ENCODE measurements at places on chromosomes 5 and 9.
A peak's percentile ranks its signal among the peaks of the same experiment; 100 is the strongest.

DNA sequence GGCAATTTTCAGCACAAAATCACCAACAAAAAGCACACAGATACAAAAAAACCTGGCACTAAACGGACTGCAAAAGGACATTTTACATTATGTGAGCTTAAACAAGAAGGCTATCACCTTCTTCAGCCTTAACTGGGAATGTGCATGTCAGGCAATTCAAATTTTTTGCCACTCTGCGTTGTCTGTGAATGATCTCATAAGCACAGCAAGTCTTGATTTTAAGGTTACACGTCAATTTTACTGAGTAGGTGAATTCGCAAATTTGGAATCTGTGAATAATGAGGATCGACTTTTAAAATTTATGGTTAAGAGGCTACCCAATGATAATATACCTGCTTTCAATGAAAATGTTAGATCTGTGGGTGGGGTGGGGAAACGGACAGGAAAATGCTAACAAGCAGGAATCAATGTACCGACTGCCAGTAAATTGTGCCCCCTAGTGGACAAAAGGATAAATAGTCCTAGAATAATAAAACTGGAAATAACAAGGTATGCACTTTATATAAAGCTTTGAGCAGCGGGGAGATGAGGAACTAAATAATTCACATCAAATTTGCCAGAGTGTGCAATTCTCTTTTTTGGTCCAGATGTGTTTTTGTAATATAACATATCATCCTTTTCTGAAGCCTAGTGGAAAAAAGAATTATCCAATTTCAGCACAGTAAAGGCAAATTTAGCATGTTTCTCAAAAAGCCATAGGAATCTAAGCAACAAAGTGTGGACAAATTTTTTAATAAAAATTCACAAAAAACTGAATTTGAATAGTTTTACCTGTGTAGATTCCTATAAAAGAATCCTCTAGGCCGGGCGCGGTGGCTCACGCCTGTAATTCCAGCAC is 20.5 kb downstream of the EQTN start:
- no peak for DNase-seq

- DNase-seq = no peak
Observed at GRCh38 chr9:12878351-12878978, 103.6 kb downstream of the LURAP1L start.

- no peak for DNase-seq
Observed at GRCh38 chr9:135575995-135576631, 14.6 kb downstream of the PAEP start.

DNA sequence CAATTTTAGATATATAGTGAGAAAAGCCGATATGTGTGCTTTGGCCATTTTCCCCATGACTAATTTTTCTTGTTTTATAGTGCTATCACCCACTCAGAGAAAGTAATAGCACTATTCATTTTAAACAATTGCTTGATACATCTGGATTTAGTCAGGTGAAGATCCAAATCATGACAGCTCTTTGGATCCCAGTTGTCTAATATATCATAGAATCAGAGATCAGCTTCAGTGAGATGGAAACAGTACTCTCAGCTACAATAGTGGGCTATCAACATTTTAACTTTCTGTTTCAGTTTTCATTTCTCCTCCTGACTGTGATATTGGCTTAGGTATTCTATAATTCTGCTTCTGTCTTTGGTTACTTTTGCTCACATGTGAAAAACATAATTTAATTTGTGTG is 38.7 kb downstream of the VCAN start:
- DNase-seq = no peak

DNA sequence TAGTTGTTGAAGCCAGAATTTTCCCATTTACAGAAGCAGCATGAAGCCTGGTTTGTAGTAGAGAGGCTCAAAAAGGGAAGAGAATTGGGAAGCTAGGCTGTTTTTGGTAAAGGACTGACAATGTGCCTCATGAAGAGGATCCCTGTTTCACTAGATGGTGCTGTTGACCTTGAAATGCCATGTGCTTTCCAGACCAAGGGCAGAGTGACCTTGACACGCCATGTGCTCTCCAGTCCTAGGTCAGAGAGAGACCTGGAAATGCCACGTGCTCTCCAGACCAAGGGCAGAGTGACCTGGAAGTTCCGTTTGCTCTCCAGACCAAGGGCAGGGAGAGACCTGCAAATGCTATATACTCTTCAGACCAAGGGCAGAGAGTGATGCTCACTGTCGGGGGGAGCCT is 32.0 kb downstream of the UNC13B start:
- no peak for DNase-seq

- no peak for DNase-seq
Observed at GRCh38 chr5:149007174-149007573, 55.7 kb downstream of the SH3TC2 start.

DNA sequence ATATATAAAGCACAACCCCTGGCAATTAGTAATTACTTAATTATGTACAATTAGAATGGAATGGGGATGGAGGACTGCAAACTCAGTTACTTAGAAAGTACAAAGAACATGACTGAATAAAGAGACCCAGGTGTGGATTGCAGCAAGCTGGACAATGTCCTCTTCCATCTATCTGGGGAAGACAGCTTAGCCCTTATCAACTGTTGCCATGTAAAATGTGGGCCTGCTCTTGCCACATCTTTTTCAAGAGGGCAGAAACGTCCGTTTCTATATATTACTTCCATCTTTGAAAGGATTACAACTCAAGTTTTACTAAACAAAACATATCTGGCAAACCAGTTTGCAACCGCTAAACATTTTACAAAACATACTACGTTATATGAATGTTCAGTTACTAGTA is 26.2 kb downstream of the GOLPH3 start:
- no peak for DNase-seq

DNA sequence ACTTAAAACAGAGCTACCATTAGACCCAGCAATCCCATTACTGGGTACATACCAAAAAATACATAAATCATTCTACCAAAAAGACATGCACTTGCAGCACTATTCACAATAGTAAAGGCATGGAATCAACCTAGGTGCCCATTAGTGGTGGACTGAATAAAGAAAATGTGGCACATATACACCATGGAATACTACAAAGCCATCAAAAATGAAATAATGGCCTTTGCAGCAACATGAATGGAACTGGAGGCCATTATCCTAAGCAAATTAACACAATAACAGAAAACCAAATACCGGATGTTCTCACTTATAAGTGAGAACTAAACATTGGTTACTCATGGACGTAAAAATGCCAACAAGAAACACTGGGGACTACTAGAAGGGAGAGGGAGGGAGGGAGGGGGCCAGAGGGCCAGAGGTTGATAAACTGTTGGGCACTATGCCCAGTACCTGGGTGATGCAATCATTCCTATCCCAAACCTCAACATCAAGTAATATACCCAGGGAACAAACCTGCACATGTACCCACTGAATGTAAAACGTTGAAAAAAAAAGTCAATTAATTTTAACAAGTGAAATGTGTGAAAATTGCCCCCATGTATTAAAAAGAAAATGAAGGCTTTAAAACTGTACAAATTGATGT is 24.5 kb upstream of the GPR150 start:
- DNase-seq = no peak

GRCh38 chr9:120175031-120175430 is 404.9 kb downstream of the CDK5RAP2 start:
- DNase-seq = no peak

- DNase-seq = peak; percentile 33
Observed at GRCh38 chr9:124320062-124320973, 62.6 kb downstream of the NEK6 start.

- no peak for DNase-seq
Observed at GRCh38 chr5:148746826-148747535, 79.4 kb upstream of the ADRB2 start.

DNA sequence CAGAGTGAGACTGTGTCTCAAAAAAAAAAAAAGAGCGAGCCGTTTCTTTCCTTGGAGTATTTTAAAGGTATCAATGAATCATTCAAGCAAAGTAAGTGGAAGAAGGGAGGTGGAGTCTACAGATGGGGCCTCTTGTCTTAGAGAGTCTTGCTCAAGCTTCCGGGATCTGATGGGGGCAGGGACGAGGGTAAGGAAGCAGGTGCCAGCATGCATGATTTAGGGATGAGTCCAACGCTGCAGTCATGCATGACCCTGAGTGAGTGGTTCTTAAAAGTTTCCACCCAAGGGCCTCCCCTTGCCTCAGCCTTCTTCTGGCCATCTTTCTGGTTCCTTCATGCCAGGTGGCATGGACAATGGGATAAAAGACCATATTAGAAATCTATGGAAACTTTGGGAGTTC is 79.6 kb downstream of the MYO10 start:
- no peak for DNase-seq

DNA sequence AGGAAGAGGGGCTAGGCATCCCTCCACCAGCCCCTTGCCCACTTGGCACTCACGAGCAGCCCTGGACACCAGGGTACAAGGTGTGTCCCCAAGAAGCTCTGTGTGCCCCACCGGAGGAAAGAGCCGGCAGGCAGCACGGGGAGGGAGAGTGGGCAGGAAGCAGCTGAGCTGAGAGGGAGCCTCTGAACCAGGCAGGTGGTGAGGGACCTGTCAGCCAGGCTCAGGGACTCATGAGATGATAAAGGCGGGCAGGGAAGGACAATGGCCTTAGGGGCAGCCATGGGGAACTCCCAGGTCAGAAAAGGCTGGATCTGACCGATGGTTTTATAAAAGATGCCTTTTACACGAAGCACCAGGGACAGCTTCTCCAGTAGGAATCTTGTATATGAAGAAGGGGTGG is 112.0 kb downstream of the VAV2 start:
- DNase-seq = no peak

DNA sequence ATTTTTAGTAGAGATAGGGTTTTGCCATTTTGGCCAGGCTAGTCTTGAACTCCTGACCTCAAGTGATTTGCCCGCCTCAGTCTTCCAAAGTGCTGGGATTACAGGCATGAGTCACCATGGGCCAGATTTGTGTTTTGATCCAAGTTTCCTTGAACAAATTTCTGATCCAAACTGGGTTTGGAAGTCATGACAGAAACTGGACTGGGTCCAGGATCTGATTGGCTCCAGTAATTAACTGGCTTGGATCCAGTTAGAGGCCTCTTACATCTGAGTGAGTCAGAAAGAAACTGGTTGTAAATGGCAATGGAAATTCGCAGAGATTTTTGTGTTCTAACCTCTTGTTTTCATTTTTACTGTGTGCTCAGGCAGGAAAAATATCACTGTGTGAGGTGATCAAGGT is 141.6 kb downstream of the SLC25A46 start:
- no peak for DNase-seq

DNA sequence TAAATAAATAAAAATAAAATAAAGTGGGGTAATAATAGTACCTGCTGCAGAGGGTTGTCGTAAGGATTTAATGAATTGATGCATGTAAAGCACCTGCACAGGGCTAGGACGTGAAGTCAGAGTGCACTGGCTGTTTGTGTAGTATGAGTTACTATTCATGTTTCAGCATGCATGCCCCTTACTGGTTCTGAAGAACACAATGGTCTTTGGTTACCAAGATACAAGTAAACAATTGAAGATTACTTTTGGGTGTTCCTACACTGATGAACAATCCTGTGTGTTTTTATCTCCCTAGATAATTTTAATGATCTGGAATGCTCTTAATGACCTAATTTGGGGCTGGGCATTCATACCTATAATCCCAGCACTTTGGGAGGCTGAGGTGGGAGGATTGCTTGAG is 23.2 kb upstream of the PRRC2B start:
- DNase-seq = no peak

- DNase-seq = no peak
Observed at GRCh38 chr9:35914301-35914807, 5.1 kb downstream of the SPAAR start.

GRCh38 chr5:149211566-149211965 is 60.1 kb upstream of the AFAP1L1 start:
- DNase-seq = no peak

- DNase-seq = no peak
Observed at GRCh38 chr9:84513979-84514378, 155.6 kb upstream of the NTRK2 start.

DNA sequence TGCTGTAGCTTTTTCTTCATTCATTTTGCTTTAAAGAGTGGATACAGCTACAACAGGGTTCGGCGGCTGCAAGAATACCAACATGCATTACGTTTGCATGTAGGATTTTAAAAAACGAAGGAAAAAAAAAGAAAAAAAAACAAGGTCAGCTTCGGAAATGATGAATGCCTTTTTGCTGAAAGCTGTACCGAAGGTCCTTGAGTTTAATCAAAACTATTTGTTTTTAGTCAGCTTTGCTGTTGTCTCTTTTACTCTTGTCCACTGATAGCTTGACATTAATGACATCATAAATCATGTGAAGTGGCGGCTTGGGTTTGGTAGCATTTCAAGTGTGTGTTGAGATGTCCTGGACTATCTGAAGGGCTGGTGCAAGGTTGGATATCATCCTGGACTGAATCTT is 779.1 kb downstream of the NR2F1-AS1 start:
- DNase-seq = no peak

GRCh38 chr5:10801931-10802666 is 41.1 kb upstream of the DAP start:
- no peak for DNase-seq

GRCh38 chr5:31866166-31866565 is 227.2 kb downstream of the PDZD2 start:
- no peak for DNase-seq

DNA sequence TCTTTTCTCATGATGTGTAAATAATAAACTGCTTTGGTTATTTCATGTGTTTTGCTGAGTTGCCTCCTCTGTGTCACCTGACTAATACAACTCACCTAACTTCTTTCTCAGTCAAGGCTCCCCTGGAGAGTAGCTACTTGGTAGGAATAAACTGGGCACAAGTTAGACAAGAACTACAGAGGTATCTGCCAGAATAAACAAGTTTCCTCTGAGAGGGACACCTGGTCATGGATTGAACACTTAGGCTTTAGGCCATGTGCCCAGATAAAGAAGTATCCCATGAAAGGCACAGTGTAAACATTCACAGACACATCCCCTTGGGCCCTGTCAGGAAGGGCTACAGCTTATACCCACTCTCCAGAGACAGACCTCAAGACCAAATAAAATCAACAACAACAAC is 532.5 kb downstream of the KIF4B start:
- DNase-seq = no peak

GRCh38 chr5:143837306-143837848 is 25.4 kb downstream of the HMHB1 start:
- no peak for DNase-seq

DNA sequence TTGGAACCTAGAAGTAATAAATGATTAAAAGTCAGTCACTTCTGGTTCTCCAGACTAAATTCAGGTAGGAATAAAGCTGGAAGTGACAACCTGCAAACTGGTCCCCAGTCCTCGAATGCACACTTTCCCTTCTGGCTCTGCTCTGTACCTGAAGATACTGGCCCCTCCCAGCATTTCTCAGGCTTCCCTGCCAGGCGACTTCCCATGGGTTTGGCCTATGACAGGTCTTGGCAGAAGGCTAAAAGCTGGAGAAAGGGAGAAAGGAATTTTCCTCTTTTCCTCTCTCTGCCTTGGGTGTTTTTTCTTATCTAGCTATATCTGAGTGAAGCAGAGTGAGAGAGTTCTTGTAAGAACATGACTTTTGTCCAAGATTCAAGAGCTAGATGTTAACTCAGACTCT is 1005.7 kb downstream of the DTWD2 start:
- no peak for DNase-seq

GRCh38 chr9:68470067-68470466 is 70.6 kb downstream of the TMEM252 start:
- no peak for DNase-seq

GRCh38 chr5:146789712-146790653 is 88.6 kb downstream of the PPP2R2B start:
- no peak for DNase-seq
